Umbilical cord (tissue), 2 donors: ENCODE measurements at places on chromosomes 7 and 10. TPM values are rescaled to one million over a fixed set of nuclear protein-coding genes. Genes with fewer than 3 reads are reported as not detected.

FZD1 gene
- 33.9 TPM for total RNA-seq

DNA sequence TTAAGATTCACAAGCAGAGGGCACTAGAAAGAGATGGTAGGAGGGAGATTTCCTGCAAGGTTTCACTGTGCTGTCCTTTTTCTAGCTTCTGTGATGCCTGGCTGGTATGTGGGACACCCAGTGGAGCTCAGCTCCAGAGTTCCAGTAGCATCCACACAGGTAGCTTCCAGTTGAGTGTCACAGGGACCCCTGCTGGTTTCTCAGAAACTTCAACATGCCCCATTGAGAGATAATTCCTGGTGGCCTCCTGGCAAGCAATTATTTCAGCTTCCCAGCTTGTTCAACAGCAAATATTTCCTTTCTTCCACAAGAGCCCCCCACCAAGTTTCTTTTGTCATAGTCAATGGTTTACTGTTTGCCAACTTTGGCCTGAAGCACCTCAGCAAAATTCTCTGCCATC is 858.7 kb downstream of the REEP3 start:
- no peak for DNase-seq

DNA sequence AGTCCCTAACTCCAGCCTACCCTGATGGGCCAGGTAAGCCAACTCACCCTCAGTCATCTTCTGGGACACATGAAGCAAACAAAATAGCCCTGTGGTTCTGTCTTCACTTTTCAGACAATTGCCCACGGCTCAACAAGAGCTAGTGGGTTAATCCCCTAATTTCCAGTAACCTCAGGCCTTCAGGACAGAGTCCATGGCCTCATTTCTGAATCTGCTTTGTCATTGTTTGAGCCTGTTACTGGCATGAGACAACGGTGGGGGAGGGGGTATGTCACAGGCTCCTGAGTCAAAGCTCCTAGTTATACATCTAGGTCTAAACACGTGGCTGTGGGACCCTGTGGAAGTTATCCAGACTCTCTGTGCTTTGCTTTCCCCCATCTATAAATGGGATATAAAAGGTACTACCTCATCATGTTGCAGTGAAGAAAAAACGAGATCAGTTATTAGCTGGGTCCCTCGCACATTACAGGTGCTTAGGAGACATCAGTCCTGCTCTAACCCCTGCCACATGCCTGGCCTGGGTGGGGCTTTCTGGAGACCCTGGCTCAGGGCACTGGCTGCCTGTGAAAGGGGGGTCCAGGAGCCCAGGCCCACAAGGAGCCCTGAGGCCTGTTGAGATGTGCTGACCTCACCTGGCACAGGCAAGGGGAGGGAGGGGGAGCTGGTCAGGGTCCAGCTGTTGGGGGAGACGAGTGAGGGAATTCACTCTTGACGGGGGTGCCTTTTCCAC is 16.5 kb downstream of the MAT1A start:
- DNase-seq = no peak

DNA sequence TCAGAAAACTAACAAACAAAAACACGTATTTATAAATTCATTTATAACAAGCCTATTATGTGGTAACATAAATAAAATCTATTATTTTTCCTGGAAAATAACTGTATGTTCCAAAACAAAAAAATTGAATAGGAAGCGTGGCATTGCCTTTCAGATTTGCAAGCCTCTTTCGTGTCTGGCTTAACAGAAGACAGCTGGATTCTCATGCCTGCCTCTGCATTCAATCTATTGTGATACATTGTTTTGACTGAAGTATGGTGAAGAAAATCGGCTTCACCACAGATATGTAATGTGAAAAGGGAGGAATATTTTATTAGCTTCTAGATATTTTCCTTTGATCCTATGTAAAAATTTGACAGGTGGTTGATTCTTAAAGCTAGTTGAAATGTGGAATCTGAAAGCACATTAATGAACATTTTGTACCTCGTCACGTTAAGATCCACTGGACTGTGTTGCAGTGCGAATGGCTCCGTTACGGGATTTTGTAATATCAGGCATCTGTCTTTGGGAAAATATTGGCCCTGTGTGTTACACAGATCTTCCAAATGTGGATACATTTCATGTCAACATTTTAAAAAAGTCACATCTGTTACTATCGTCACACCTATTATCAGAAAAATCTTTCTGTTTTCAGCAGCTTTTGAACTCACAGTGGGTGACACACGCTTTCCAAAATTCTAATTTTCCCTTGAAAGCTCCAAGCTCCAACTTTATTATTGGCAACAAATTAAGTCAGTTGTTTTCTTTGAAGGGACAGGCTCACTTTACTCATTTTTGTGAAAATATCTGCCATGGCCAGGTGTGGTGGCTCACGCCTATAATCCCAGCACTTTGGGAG is 26.2 kb downstream of the PALD1 start:
- DNase-seq = no peak

PRSS2 gene
- not detected for total RNA-seq

SPDYE2 gene
- total RNA-seq = 2.6 TPM

DNA sequence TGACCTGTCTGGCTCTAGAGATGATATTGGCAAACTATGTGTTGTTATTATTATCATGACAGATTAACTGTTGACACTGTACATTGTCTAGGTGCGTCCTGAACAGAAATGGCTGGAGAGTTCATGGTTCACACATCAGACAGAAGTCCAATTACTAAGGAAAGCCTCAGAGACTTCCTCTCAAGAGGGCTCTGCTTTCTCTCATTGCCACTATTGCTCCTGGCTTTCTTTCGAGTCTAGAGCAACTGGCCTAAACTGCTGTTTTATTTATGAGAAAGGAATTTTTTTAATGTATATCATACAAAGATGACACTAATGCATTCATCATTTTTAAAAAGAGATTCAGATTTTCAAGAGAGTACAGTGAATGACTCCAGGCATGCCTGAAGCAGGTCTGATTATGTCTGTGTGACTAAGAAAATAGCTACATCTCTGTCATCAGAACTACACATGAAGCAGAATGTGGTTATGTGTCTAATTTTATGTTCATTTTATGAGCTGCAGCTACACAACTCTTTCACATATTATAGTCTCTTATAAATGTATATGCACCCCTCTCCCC is 30.4 kb downstream of the NRCAM start:
- peak; percentile 63 for DNase-seq

DNA sequence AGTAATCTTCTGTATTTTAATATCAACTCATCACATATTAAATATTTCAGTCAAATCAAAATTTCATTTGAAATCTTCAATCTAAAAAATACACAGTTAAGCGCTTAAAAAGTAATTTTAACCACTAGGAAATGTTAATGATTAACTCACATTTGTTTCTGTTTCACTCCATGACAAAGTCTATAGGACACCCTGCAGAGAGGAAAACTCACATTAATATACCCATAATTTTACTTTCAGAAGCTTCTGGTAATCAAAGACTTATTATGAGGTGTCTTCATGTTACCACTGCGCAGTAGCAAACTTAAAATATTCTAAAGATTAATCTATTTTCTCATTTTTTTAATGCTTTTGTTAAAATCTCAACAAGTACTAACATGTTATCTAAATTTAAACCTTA is 41.0 kb upstream of the ZNF518A start:
- DNase-seq = no peak
